ENCODE measurements at places on chromosomes 2 and 18. TPM values are rescaled to one million over a fixed set of nuclear protein-coding genes. Genes with fewer than 3 reads are reported as not detected.
A peak's percentile ranks its signal among the peaks of the same experiment; 100 is the strongest.

DNA sequence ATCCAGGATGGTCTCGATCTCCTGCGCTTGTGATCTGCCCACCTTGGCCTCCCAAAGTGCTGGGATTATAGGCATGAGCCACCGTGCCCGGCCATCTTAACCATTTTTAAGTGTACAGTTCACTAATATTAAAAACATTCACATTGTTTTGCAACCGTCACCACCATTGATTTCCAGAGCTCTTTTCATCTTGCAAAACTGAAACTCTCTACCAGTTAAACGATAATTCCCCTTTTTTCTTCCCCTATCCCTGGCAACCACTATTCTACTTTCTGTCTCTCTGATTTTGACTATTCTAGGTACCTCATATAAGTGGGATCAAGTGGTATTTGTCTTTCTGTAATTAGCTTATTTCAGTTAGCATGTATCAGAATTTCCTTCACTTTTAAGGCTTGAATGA, 16.8 kb upstream of the NEUROD1 start:
- no peak for DNase-seq

GRCh38 chr2:63440612-63441011, 147.7 kb downstream of the WDPCP start:
- DNase-seq = peak; percentile 64

GRCh38 chr2:71453404-71454220, at the start of gene DYSF:
TSS of gene DYSF (plus strand) at chr2:71453561.
- DNase-seq = peak; percentile 33

GRCh38 chr2:177332026-177332991, 60.3 kb upstream of the AGPS start:
- DNase-seq = peak; percentile 68

Gene IL18RAP
- not detected for total RNA-seq

GRCh38 chr2:137947032-137947727, 17.1 kb upstream of the HNMT start:
- no peak for DNase-seq

DNA sequence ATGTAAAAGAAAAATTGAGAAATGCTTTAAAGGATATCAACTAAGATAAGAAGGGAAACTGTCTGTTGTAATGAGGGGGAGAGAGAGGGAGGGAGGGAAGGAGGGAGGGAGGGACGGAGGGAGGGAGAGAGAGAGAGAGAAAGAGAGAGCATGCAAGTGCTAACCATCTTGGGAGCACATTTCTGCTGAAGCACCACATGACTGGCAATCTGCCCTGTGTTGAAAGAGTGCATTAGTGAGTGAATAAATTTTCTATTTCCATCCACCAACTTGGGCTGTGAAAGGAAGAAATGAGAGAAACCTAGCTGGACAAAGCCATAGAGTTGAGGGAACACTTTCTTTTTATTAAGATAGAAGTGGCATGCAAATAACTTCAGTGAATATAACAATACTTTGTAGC, 110.7 kb downstream of the TMX3 start:
- DNase-seq = no peak

Gene GYPC
- 0.51 TPM for total RNA-seq

Measured in bronchial epithelial cell (primary cell).